ENCODE measurements at places on chromosomes 1 and 21.

DNA sequence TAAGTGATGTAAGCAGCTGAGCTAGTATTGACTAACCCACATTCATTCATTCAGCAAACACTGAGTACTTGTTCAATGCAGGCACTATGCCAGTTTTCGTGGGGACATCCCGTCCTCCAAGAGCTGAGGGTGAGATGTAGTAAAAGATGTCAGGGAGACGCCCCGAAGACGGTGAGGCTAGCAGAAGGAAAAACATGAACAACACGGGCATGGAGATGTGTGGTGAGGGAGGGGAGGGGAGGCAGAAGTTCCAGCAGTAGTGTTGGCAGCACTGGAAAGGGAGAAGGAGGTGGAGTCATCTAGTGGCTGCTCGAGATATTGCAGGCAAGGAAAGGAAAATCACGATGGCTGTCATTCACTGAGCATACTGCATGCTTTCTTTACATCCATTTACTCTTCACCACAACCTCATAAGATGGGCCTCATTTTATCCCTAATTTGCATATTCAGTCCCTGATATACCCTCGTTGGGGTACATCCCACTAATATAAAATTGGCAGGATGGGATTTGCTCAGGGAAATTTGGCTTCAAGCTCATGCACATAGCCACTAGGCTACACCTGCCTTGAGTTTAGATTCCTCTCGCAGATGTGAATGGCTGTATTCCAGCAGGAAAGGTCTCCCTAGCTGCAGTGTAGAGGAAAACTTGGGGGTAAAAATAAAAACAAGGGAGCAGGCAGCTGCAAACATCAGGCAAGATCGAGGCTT lies 14.5 kb downstream of the PDZK1IP1 start:
- no peak for DNase-seq

DNA sequence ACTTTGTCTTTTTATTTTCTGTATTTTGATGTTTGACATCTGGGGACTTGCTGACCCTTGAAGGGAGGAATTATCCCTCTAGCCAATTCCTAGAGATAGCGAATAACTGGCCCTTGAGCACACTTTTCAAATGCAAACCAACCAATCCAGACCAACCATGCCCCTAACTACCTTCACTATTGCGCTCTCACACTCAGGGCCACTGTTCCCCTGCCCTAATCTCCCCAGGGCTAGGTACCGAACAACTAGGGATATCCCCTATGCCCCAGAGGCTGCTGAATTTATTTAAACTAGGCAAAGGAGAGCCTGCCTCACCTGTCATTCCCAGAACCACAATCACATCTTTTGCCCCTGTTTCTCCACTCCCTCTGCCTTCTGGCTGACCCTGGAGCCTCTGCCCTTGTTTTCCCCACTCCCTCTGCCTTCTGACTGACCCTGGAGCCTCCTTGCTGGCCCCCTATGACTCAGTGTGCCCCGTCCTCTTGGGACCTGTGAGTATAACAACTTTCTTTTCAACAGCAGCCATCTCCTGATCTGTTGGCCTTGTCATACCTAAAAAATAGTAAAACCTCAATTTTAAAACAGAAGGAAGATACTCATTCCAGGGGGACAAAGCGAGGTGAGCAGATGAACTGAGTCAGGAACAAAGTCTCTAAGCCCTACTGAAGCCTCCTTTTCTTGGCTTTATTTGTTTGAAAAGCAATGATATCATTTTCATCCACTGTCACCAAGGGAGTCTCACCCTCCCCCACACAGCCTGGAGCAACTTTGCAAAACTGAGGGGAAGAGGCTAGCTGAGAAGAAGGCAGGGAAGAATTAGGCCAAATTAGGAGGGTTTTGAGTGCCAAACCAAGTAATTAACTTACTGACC lies 115.5 kb downstream of the NMNAT2 start:
- DNase-seq = no peak

DNA sequence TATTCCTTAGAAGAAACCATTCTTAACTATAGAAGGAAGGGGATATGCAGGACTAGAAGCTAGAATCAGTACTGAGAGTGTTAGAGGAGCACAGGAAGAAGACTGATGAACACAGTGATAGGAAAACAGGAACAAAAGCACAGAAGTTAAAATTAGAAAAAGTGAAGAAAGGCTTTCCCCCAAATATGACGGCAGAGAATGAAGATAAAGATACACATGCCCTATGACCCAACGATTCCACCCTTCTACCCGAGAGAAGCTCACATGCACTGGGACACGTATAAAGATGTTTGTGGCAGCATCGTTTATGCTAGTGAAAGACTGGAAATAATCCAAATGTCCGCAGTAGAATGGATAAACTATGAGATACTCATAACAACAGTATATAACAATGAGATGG lies 74.2 kb downstream of the DTL start:
- DNase-seq = no peak

GRCh38 chr21:16367079-16367478 lies 637.3 kb downstream of the USP25 start:
- no peak for DNase-seq

- DNase-seq = no peak
Observed at GRCh38 chr1:192763756-192764155, 45.1 kb upstream of the RGS2 start.

DNA sequence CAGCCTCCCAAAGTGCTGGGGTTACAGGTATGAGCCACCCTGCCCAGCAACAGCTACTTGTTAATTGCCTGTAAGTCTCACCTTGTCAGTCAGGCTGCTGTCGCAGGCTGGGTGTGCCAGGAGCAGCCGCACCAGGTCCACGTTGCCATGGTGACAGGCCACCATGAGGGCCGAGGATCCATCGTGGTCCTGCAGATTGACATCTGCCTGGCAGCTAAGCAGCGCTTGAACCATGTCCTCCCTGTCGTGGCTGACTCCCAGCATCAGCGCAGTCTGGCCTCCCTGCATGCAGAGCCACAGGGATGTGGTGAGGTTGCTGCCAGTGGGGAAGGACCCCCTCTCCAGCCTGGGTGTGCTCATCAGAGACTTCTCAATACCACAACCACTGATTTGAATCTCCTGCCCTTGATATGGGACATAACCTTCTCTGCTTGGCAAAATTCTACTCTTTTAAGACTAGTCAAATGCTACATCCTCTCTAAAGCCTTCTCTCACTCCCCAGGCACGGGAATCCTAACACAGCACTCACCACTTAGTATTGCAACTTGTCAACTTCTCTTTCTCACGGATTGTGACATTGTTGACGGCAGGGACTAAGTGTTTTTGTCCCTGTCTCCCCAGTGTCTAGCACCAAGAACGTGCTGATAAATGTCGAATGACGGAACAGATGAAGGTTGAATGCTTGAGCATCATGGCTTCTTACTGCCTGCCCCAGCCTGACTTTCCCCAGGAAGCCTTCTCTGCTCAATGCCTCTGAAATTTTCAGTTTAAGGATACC lies 52.9 kb downstream of the L1TD1 start:
- DNase-seq = no peak

DNA sequence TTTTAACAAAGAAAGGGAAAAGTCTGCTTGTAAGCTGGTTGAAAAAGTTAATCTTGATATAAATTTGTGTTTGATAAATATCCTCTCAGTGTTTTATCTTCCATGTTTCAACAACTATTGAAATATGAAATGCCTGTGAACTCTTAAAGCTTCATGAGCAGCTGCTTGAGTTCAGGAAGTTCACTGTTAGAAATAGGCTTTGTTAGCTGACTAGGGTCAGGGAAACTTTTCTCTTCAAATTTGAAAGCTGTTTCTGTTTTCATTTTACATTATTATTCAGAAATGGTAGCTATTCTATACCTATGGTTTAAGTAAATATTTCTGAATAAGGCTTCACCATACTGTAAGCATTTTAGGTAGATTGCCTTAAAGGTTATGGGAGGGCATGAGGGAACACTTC lies 191.7 kb downstream of the HS2ST1 start:
- DNase-seq = no peak

DNA sequence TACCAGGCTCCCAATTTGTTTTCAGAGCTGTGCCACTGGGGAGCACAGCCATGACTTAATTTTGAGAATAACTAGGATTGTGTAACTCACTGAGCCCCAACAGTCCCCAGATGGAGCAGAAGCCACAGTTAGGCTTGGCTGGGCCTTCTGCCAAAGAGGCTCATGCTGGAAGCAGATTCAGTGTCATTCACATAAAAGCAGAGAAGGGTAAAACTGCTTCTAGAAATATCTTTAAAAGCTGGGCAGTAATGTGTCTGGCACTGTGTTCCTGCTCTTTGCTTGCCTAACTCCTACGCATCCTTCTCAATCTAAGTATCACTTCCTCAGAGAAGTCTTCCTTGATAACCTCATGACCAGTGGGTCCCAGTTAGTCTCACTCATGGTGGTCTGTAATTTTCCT lies 20.3 kb downstream of the STK40 start:
- no peak for DNase-seq

- DNase-seq = no peak
Observed at GRCh38 chr1:196887515-196888239, at the start of gene CFHR4. TSS of gene CFHR4 (plus strand) at chr1:196888052. CDS start at chr1:196888151, 99 bp downstream.

- DNase-seq = no peak
Observed at GRCh38 chr1:17950728-17951127, 156.9 kb upstream of the IGSF21 start.

- no peak for DNase-seq
Observed at GRCh38 chr1:55696891-55697290, 481.7 kb upstream of the USP24 start.

DNA sequence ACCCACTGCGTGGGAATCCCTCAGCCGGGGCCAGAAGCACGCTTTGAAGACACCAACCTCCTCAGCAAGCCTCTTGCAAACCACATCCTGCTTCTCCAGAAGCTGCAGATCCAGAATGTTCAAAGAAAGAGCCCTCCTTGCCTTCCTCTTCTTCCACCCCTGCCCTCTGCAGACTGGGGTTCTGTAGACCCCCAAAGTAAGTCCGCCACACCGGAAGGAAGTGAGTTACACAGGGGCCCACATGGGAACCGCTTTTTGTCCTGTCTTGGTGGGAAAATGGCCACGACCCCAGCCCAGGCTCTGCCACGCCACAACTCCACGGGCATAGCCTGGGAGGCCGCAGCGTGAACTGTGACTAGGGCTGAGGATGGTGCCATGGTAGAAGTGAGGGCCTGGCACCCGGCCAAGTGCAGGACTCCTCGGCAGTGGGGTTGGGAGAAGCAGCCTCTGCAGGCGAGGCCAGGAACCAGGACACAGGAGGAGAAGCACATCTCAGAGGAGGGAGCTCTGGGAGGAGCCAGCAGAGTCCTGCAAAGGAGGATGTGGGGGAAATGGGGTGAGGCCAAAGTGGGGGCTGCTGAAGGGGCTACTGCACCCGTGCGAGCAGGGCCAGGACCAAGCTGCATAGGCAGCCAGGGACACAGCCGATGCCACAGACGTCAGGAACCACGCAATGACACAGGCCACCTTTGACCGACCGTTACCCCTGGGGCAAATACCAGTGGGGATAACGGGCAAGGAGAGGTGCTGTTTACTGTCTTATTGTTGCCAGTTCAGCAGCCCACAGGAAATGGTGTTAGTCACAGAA lies 30.9 kb downstream of the PDE9A start:
- DNase-seq = no peak

GRCh38 chr1:206662396-206663092 lies 22.2 kb upstream of the MAPKAPK2 start:
- no peak for DNase-seq

DNA sequence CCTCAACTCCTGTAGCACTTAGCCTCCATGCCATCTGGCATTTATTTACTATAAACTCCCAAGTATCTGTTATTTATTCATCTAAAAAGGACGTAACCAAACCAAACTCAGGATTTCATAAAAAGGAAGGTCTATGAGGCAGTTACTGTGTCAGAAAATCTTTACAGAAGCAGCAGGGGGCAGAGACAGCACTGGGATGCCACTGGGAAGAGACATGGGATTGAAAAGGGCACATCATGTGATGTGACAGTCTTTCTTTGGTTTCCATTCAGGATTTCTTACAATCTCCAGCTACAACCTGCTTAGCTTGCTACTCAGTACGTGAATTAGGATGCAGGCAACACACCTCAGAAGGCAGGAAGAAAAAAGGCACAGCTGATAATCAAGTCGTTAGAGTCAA lies 31.2 kb downstream of the SPRTN start:
- DNase-seq = no peak

DNA sequence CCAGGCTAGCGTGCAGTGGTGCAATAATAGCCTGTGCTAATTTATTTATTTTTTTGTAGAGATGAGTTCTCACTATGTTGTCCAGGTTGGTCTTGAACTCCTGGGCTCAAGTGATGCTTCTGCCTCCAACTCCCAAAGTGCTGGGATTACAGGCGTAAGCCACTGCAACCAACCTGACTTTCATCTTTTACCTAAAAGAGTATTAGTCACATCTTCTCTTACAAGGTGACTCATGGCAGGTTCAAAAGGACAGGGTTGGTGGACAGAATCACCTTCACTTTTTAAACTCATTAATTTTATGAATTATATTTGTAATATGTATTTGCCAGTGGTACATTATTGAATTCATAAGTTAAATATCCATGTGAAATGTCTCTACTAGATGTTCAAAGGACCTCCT lies 18.1 kb downstream of the JAM2 start:
- no peak for DNase-seq

- DNase-seq = no peak
Observed at GRCh38 chr1:216742625-216743024, 19.4 kb upstream of the ESRRG start.

GRCh38 chr1:94590203-94591137 lies 48.9 kb upstream of the F3 start:
- DNase-seq = no peak

DNA sequence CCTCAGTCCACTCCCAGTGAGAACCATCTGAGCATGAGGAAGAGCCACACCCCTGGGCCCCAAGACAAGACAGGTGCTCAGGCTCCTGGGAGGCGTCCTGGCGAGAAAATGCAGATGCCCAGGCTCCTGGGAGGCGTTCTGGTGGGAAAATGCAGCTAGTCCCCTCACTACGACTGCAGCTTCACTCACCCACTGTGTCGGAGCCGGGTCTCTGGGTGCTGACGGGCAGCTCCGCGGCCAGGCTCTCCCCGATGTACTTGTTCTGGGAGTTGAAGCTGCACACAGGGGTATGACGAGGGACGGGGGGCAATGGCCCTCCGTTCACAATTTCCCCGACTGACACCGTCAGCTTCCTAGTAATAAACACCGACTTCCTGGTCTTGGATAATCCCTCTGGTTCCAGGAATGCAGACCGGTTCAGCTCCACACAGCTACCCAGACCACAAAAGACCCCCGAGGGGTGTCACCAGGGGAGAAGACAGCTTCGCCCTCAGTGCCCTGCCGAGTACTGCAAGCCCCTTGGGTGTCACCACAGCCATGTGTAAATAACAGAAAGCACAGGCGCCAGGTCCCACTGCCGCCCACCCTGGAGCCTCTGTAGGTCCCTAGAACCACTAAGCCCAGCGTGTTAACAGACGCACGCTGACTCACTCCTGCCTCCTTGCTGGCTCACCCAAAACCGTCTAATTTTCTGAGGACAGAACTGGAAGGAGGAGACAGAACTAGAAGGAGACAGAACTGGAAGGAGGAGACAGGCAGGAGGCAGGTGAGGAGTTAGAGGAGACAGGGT lies 19.5 kb downstream of the MCM3AP start:
- DNase-seq = no peak

DNA sequence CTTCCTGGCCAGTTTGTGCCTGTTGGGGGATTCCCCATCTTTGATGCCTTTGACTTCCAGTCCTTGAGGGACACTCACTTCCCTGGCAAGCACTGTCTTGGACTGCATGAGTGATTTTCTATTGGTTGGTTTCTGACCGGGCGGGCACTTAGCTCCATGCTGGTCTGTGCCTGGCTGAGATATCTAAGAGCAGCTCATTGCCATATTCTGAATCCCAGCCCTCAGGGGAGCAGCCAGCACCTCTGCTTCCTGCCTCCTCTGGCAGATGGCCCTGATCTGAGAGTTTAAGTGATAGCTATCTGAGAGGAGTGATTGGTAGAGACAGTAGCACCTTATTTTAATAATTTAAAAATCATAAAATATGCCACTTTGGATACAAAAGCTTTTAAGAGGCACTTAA lies 52.5 kb downstream of the DISC1 start:
- no peak for DNase-seq

- no peak for DNase-seq
Observed at GRCh38 chr1:180508725-180509097, 6.3 kb upstream of the ACBD6 start.

Data from T-helper 1 cell (primary cell).